SJCRH30 (cell line): ENCODE measurements at places on chromosomes 3 and 15. TPM values are rescaled to one million over a fixed set of nuclear protein-coding genes. Genes with fewer than 3 reads are reported as not detected.
A peak's percentile ranks its signal among the peaks of the same experiment; 100 is the strongest.

DNA sequence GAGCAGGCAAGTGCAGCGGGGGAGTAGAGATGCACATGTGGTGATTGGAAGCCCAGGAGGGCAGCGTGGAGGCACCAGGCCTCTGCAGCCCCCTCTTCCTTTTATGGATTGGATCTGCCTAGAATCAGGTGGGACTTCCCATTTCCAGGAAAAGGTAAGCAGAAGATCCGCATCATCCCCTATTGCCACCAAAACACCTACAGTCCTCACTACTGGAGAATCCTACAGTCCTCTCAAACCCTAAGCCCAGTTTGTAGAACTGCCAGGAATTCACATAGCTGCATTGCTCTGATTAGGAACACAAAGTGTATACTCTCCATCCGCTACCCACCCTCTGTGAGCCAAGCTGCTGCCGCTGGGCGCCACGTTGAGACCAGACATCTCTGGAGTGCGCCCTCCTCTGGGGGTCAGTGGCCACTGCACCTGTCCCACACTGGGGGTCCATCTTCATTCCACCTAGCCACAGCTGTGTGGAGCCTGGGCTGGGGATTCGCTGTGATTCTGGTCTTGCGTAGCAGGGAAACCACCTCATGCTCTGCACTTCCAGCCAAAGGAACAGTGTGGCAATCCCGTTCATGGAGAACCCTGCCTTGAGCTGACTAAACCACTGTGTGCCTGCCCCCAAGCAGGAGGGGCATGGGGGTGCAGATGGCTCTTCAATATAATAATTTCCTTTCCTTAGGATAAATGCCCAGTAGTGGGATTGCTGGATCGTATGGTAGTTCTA is 88.9 kb upstream of the PTX3 start:
- peak; percentile 3 for DNase-seq
- H3K36me3 ChIP-seq = no peaks in the 10 kb centered on the region
- H3K27ac ChIP-seq = no peak overlapping the region
- no peaks in the 10 kb centered on the region for H3K27me3 ChIP-seq
- no peaks in the 10 kb centered on the region for H3K4me1 ChIP-seq
- no peak overlapping the region for H3K4me3 ChIP-seq

Gene GOLGA8G
- total RNA-seq = not detected in 2 replicates

Gene HDC
- total RNA-seq = not detected in 2 replicates

Gene KIF15
- 41.9 and 46.9 TPM in 2 replicates for total RNA-seq

GRCh38 chr3:111666041-111666735 is 71.0 kb upstream of the ZBED2 start:
- H3K36me3 ChIP-seq = no peaks in the 10 kb centered on the region
- no peaks in the 10 kb centered on the region for H3K27me3 ChIP-seq
- H3K4me1 ChIP-seq = peaks cover 13% of the 10 kb centered on the region
- H3K27ac ChIP-seq = no peak overlapping the region
- no peak overlapping the region for H3K4me3 ChIP-seq

Gene STRA6
- 67.8 and 94.4 TPM in 2 replicates for total RNA-seq

DNA sequence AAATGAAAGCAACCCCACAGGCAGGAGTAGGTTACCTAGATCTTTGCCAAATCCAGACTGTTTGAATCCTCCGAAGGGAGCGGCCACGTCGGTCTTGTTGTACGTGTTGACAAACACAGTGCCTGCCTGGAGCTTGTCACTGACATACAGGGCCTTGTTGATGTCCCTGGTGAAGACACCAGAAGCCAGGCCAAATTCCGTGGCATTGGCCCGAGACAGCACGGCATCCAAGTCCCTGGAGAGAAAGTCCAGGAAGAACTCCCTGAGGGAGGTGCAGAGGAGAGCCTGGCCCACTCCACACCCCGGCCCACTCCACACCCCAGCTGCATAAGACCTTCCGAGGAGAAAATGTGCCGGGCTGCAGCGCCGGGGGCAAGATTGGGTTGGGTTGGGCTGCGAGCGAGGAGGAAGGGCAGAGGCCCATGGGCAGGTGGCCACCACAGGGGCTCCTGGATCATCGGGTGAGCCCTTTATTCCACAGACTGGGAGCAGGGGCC is 21.8 kb upstream of the SLC41A3 start:
- H3K36me3 ChIP-seq = no peaks in the 10 kb centered on the region
- H3K4me1 ChIP-seq = no peaks in the 10 kb centered on the region; the same call in 1 of the 2 replicates
- DNase-seq = no peak
- no peak overlapping the region for H3K4me3 ChIP-seq
- H3K27me3 ChIP-seq = no peaks in the 10 kb centered on the region
- no peak overlapping the region for H3K27ac ChIP-seq

DNA sequence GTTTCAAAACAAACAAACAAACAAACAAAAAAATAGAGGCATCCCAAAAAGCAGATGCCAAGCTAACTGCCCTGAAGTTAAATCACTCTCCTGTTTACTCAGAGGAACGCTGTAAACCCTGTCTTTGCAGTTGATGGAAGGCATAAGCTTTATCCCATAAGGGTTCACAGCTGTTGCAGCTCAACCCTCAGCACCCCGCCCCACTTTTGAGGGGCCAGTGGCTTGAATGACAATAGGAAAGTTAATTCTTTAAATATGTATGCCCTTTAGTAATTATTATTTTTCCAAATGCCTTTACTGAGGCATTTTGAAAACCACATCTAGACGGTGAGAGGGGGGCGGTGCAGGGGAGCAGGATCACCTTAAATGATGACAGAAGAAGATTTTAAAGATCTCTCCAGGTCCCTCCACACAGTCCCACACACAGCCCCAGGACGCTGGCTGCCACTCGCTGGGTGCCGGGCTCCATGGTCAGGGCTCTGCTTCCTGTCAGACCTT is 272.1 kb downstream of the FAM43A start:
- H3K36me3 ChIP-seq = no peaks in the 10 kb centered on the region
- no peaks in the 10 kb centered on the region; the same call in 1 of the 2 replicates for H3K27me3 ChIP-seq
- H3K4me3 ChIP-seq = no peak overlapping the region
- H3K4me1 ChIP-seq = no peaks in the 10 kb centered on the region

DNA sequence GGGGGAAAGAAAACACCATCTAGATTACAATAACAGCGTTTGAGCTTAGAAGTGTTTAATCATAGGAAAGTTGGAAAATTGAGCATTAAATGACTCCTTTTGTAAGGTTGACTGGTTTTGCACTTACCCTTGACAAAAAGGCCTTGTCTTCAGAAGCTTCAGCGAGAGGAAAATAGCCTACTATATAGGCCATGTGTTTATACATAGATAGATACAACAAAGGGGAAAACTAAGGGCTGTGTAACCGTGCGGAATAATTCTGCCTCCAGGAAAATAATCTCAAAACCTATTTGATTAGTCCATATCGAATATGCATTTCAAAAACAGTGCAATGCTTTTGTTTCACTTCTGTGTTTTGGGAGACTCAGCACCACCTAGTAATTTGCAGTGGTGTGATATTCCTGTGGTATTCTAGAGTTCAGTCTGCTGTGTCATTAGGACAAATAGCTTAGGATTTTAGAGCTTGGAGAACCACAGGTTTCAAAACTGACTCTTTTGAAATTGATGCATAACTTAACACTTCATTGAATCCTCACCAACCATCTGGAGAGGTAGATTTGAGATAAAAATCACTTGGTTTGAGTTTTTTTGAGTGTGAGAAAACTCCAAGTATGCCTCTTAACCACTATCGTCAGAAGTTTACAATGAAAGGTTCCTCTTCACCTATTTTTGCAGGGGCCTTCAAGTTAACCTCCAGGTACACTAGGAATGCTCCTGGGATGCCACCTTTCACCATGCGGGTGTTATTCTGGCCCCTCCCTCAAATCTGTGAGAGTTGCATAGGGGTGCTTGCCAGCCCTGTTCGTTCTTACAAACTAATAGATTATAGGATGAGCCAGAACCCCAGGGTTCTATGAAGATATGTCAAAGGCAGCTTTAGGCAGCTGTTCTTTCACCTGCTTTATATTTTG is 1.9 kb downstream of the ARHGAP31 start:
- DNase-seq = no peak
- H3K36me3 ChIP-seq = peaks cover 7% of the 10 kb centered on the region; the same call in 1 of the 2 replicates
- peak overlapping the region; percentile 40; the same call in 1 of the 2 replicates for H3K27ac ChIP-seq
- H3K4me1 ChIP-seq = peaks cover 14% of the 10 kb centered on the region
- no peaks in the 10 kb centered on the region for H3K27me3 ChIP-seq

DNA sequence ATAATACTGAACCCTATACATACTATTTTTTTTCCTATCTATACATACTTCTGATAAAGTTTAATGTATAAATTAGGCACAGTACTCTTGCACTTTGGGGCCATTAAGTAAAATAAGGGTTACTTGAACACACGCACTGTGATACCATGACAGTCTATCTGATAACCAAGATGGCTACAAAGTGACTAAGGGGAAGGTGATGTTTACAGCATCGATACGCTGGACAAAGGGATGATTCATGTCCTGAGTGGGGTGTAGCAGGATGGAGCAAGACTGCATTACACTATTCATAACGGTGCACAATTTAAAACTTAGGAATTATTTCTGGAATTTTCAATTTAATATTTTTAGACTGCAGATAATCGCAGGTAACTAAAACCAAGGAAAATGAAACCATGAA is 30.0 kb upstream of the SLC2A2 start:
- H3K36me3 ChIP-seq = no peaks in the 10 kb centered on the region
- no peak overlapping the region for H3K27ac ChIP-seq
- H3K4me3 ChIP-seq = no peak overlapping the region
- no peaks in the 10 kb centered on the region for H3K27me3 ChIP-seq
- no peaks in the 10 kb centered on the region for H3K4me1 ChIP-seq
- DNase-seq = no peak

DNA sequence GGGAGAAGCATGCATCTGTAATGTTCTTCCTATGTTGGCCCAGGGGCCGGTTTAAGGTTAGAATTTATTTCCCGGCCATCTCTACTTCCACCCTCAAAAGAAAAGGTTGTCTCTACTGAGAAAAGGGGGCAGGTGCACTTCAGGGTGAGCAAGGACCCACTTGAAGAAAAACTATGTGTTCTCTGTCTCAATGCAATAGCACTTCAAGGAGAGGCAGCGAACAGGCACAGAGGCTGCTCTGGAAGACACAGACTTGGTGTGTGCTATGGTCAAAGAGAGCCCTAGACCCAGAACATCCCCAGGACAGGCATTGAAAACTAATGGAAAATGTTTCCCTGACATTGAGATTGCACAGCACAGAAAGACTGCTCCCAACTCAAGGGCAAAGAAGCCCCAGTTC is 7.6 kb downstream of the MINDY4B start:
- no peaks in the 10 kb centered on the region for H3K4me1 ChIP-seq
- H3K4me3 ChIP-seq = no peak overlapping the region
- no peak overlapping the region for H3K27ac ChIP-seq
- no peak for DNase-seq
- H3K27me3 ChIP-seq = no peaks in the 10 kb centered on the region

- no peak overlapping the region for H3K27ac ChIP-seq
- H3K4me3 ChIP-seq = no peak overlapping the region
- H3K4me1 ChIP-seq = no peaks in the 10 kb centered on the region
- DNase-seq = no peak
These were observed 6.3 kb upstream of the RAB5A start for GRCh38 chr3:19940643-19941042.

DNA sequence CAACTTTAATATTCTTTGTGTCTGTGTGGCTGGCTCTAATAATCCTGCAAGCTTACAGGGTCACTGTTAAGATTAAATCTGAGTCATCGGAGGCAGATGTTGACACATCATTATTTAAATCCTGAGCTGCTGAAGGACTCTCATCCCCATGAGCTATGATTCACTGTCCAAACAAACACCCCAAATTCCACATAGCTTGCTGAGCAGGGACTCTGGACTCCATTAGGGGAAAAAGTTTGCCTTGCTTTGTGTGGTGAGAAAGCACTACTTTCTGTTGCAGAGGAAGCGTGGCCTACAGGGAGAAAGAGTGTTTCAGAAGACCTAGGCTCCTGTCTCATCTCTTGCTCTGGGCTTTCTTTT is 213.7 kb downstream of the PDCD6IP start:
- H3K27me3 ChIP-seq = no peaks in the 10 kb centered on the region
- peaks cover 9% of the 10 kb centered on the region for H3K4me1 ChIP-seq
- H3K27ac ChIP-seq = no peak overlapping the region
- peak; percentile 38 for DNase-seq

DNA sequence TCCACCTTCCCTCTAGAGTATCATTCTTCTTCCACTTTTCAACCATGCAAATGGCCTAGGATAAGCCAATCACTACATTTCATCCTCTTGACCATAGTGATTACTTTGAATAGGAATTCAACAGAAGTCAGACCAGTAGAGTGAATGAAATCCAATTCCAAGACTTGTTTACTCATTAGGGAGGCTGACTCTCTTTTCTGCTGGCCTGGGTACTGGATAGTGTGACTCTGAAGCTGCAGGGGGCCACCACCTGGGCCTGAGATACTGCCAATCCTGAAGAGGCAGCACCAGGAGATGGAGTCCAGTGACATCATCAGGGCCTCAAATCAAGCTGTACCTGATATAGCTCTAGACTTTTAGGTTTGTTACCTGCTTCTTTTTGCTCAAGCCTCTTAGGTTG is 7.0 kb upstream of the FSTL1 start:
- H3K4me1 ChIP-seq = peaks cover 17% of the 10 kb centered on the region
- H3K27me3 ChIP-seq = no peaks in the 10 kb centered on the region
- no peak overlapping the region for H3K27ac ChIP-seq

DNA sequence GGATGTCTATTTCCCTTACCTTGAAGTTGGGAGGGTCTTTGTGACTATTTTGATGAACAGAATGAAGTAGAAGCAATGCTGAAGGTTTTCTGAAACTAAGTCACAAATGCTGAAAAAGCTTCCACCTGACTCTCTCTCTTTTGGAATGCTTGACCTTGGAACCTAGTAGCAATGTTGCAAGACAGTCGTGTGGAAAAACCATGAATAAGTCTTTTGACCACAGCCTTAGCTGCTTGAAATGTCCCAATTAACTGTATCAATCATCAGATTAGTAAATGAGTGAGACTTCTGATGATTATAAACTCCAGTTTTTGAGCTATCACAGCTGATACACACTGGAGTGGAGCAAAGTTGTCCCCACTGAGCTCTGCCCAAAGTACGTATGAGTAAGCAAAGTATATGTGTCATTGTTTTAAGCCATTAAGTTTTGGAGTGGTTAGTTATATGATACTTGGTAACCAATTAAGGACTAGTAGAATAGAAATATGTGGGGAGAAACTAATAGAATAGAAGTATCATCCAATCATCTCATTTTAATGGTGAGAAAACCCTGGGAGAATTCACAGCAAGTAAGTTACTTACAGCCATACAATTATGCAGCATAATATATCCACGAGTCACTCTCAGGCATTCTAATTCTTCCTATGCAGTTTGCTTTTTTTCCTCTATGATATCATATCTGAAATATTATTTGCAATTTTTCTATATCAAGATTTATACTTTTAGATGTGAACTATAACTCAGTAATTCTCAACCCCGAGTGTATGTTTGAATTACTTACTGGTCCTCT is 1010.6 kb downstream of the ROBO2 start:
- no peak overlapping the region for H3K27ac ChIP-seq
- H3K27me3 ChIP-seq = no peaks in the 10 kb centered on the region

- 0 out of 2 replicates have a peak overlapping the region, but pooled peaks have one; percentile 2 for H3K27ac ChIP-seq
- no peaks in the 10 kb centered on the region for H3K27me3 ChIP-seq
- peaks cover 27% of the 10 kb centered on the region for H3K4me1 ChIP-seq
- H3K4me3 ChIP-seq = peak overlapping the region; percentile 18
- peak; percentile 23 for DNase-seq
- H3K36me3 ChIP-seq = no peaks in the 10 kb centered on the region
These were observed 254.4 kb upstream of the ZPLD1 start for GRCh38 chr3:102180280-102180931.

Gene NR2E3
- 4.5 and 8.8 TPM in 2 replicates for total RNA-seq
